ENCODE measurements at places on chromosomes 1 and 21.

GRCh38 chr1:54627196-54627595 is 3.9 kb upstream of the FAM151A start:
- no peak for DNase-seq

- DNase-seq = no peak
These were observed 1030.0 kb upstream of the TMPRSS15 start for GRCh38 chr21:19433623-19434022.

- no peak for DNase-seq
These were observed 4.4 kb downstream of the POU3F1 start for GRCh38 chr1:38041936-38042834.

DNA sequence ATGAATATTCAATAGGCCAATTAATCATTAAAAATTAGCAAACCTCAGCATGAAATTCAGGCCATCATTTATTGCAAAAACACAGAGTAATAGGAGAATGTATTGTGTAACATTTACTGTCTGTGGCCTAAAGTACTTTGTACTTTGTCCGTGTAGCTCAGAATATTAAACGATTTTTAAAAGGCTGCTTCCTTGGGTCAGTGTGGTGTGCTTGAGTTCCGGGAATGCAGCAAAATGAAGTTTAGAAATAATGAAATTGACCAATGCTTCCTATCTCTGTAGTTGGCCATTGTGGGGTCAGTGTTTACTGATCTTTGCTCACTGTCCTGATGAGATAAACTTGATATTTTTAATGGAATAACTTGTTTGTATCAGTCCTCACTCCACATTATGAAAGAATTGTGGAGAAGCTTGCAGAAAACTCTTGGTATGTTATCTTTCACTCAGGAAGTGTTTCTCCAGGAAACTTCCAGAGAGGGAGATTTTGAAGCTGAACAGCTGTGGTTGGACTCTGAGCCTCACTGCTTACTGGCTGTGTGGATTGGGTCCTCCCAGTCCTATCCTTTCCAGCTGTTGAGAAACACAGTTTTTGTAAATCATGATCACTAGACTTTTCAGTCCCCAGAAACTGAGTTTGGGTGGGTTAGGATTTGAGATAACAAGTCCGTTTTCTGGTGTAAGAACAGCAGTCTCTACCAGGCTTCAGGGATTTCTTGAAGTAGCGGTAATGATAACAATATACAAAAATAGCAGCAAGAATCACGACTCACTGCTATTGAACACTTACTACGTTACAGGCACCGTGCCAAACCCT is 19.2 kb upstream of the MTARC1 start:
- DNase-seq = no peak

- DNase-seq = no peak
These were observed 2.8 kb upstream of the CASQ2 start for GRCh38 chr1:115771094-115771846.

GRCh38 chr1:53585129-53585528 is 125.9 kb downstream of the DMRTB1 start:
- DNase-seq = peak; percentile 34

DNA sequence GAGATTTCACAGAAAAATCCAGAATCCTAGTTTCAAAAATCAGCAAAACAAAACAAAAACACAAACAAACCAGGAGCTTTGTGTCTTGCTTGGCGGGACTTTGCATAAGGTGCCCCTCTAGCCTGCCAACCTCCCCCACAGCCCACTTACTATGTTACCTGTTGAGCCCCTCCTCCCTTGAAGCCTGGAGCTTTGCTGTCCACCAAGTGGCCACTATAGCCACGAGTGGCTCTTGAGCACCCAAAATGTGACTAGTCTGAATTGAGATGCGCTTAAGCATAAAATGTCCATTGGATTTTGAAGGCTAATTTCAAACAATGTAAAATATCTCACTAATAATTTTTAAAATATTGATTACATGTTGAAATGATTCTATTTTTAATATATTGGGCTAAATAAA is 12.2 kb downstream of the TFAP2E start:
- DNase-seq = no peak

GRCh38 chr1:70427976-70428375 is 16.9 kb downstream of the CTH start:
- no peak for DNase-seq

GRCh38 chr1:201946224-201946908 is at the start of gene LMOD1:
LMOD1 (minus strand) TSS chr1:201946548; CDS start chr1:201946340, 208 bp downstream.
- peak; percentile 87 for DNase-seq

GRCh38 chr1:203327684-203328457 is 22.6 kb downstream of the BTG2 start:
- DNase-seq = no peak

GRCh38 chr1:79852004-79852403 is 845.5 kb upstream of the ADGRL4 start:
- no peak for DNase-seq

DNA sequence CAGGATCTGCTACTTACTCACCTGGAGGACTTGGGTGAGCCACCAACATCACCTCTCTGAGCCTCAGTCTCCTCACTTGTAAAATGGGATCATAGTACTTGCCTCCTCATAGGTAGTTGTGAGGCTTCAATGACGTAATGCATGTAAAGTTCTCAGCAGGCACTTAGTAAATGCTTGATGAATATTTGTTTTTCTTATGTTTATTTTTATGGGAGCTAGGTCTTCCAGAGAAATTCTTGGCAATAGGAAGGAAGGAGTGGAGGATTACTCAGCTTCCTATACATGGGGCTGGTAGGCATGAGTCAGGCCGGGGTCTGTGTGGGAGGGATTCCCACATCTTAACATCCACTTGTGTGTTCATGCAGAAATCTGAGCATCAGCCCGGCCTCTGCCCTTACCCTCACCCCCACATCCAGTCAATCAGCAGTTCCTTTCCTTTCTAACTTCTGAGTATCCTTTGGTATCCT is 95.4 kb upstream of the USP24 start:
- DNase-seq = no peak

DNA sequence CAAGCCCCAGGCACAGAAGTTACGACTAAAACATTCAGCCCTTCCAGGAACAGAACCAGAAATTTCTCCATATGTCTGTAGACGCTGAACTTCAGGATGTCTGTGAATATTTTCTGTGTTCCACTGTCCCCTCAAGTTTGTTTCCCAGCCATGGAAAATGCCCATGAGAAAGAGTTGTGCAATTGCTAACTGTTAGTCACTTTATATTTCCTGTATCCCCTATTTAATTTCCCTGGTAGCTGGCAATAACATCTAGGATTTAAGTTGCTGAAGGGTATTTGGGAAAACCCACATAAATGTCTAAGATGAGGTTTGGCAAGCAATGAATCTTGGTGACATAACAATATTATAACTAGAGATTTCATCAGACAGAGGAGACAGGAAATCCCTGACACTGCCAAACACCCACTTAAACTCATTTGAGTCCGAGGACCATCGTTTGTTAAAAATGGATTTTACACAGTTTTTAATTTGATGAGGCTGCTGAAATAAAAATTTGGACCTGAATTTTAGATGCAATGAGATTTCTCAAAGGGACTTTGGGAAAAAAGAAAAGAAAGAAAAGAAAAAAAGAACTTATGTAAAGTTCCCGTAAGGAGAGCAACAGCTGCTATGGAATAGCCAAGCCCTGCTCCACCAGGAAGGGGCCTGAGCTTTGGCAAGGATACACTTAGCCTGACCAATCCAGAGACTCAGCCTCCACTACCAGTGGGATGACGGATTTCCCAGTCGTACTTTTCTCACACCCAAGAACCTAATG is 21.8 kb upstream of the ERRFI1 start:
- DNase-seq = no peak

GRCh38 chr21:36747815-36748383 is 49.0 kb downstream of the SIM2 start:
- peak; percentile 82 for DNase-seq

DNA sequence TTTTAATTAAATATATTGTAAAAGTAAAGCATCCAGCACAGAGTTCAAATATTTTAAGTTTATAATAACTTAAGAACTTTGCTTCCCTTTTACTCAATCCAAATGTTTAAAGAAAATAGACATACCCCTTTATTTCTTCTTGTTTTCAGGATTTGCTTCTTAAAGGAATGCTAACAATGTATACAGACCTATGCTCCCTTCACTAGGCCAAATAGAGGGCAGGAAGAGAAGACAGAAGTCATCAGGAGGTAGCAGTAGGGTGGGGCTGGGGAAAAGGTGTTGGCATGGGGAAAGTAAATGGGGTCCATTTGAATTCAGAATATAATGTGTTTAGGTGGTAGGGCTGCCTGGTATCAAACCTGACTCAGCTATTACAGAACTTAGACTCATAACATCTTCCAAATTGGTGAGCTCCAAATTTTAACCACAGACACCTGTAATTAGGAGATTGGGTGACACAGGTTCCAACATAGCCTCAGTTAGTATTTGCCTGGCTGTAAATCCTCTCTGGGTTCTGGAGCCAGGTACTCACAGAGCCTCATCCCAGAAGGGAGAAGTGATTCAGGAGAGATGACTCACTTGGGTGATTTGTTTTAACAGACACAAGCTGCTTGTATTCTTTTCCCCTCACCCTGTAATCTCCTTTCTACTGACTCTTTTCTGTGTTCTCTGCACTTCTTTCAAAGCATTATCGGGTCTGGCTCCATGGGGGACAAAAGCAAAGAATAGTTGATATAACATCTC is 60.1 kb upstream of the DUSP10 start:
- DNase-seq = no peak

DNA sequence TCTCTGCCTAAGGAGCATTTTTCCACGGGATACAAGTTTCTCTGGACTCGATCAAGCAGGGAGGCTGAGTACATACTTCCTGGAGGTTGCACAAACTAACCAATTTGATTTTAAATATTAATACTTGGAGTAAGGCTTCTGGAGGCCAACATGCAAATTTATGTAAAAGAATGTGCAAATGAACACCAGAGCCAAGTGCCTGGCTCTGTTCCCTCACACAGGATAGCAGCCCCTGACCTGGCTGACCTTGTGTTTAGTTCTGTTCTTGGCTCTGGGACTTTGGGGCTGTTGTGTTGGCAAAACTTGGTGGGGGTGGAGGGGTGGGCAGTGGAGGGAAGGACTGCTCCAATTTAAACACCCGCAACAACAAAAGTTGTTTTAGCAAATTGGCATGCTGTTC is 34.2 kb downstream of the CNIH3 start:
- no peak for DNase-seq

- DNase-seq = no peak
These were observed 169.9 kb downstream of the LRRC7 start for GRCh38 chr1:69737527-69738185.

DNA sequence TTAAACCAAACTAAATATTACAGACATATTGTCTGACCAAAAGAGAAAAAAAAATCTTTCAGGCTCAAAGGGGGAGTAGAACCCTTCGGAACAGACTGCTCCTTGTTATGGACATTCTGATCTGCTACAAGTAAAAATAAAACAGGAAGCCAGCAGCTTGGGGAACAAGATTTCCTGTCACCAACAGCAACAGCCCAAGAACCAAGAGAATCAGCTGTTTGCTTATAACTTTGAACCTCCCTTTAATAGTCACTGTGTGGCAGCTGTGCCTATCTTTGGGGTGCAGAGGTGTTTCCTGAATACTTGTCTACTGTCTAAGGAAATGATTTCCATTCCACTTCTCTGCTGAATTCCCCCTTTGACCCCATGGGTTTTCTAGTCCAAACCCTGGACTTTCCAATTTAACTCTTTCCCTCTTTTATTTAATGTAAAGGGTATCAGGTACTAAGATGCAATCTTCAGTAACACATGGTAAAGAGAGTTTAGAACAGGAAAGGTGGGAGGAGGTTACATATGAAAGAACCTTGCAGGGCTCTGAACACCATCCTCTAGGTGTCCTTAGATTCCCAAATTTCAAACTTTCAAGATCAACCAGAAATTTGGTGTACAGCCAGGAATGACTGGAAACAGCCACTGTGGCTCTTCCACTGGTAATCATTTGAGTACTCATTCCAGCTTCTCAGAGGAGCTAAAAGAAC is 38.6 kb downstream of the GPR3 start:
- no peak for DNase-seq

DNA sequence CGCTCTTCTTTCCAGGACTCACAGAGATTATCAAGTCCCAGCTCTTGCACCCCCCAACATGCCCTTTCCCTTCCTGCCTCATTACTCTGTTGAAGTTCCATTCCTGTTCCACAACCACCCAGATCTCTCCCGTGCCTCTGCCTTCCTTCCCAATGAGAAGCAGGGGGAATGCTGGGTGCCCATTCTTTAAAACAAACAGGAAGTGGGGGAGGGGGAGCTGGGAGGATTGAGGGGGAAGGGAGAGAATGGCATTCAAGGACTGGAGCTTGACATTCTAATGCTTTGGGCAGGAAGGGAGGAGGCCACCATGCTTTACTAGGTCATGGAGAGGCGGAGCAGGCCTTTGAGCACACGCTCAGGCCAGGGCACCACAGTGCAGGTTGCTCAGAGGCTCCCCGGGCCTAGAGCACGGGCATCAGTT is 150.3 kb upstream of the IRF2BP2 start:
- DNase-seq = no peak

- DNase-seq = no peak
These were observed 98.2 kb upstream of the ZNHIT6 start for GRCh38 chr1:85806236-85806965.

GRCh38 chr1:55021942-55022546 is 17.3 kb upstream of the PCSK9 start:
- peak; percentile 75 for DNase-seq

- DNase-seq = no peak
These were observed 262.5 kb downstream of the GRIK1 start for GRCh38 chr21:29677326-29677725.

- no peak for DNase-seq
These were observed 249.2 kb upstream of the NFIA start for GRCh38 chr1:60833173-60833572.

- no peak for DNase-seq
These were observed 534 bp downstream of the DNAJC28 start for GRCh38 chr21:33490991-33491372.

GRCh38 chr1:236685917-236686814 is at the start of gene ACTN2:
ACTN2 (plus strand) TSS chr1:236686499; CDS start chr1:236686674, 175 bp downstream.
- DNase-seq = peak; percentile 60
